ENCODE measurements at places on chromosomes 12 and 14.

DNA sequence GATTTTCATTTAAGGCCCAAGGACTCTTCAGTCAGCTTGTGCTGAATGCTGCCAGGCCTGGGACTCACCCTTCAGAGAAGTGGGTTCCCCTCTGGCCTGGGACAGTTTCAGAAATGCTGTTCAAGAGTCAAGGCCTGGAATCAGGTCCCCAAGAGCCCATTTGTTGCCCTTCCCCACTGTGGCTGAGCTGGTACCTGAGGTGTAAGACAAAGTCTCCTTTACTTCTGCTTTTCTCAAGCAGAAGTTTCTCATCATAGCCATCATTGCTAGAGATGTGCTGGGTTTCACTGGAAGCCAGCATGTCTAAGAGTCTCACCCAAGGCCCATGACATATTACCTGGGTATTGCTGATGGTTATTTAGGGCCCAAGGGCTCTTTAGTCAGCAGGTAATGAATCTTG lies 8.9 kb downstream of the FANCM start:
- ATAC-seq: no peak

- no peak for ATAC-seq
These were observed 102.8 kb upstream of the BCAT1 start for GRCh38 chr12:25051656-25052195.

- no peak for ATAC-seq
These were observed 73.6 kb downstream of the SRGAP1 start for GRCh38 chr12:63917864-63918799.

- ATAC-seq: no peak
These were observed 4.0 kb upstream of the HOTAIR start for GRCh38 chr12:53978477-53979356.

- ATAC-seq: no peak
These were observed 114.7 kb downstream of the NTF3 start for GRCh38 chr12:5546616-5547015.

DNA sequence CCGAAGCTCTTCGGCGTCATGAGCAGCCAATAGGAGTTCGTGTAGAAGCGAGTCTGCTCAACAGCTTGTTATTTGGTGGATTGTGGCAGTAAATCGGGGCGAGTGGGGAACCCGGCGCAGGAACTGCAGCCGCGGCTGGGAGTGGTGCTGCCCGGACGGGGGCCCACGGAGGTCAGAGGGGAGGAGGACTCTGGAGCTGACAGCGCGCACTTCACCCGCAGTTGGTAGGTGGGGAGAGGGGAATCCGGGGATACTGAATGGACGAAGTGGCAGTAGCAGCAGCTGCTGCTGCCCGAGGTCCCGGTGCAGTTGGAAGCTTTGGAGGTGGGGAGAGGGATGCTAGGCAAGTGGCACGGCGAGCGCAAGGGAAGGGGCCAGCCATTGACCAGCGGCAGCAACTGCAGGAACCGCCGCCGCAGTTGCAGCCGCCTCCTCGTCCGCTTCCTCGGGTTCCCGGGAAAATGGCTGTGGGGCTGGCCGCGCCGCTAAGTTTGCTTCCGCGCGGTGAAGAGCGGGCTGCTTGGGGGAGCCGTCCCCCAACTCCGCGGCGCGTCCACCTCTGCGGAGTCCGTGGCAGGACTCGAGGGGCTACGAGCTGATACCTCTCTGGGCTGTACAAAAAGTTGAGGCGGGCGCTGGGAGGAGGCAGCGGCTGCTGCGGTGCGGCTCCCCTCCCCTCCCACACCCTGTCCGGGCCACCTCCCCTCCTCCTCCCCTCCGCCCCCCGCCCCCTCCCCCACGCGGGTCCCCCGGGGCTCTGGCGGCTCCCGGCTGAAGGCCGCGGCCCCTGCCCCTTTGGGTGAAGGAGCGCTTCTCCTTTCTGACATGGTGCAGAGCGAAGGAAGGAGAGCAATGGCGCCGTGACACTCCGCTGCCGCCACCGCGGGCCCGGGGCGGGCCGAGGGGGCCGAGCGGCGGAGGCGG lies at the start of gene ARID4A:
TSS of gene ARID4A (plus strand) at position 79 of the 924 bp plus-strand sequence. CDS start 1,300 bp downstream, outside the sequence.
- ATAC-seq: peak; percentile 35

DNA sequence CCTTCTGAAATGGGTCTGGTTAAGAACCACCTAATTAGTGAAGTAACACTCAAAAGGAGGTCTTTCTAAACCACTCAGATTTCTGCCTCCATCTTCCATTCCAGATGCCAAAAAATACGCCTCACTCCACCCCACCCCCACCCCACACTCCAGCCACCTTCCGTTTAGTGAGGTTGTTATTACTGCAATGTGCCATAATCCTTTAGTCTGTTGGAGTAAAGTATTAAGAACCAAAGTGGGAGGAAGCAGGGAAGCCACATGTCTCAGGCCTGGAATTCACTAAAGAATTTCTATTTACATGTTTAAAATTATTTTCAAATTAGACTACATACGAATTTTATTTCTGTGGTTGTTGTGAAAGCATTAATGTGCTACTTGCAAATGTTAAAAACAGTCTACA lies 7.4 kb downstream of the KIF21A start:
- ATAC-seq: no peak

GRCh38 chr14:24122416-24122815 lies 7.7 kb upstream of the NRL start:
- no peak for ATAC-seq

DNA sequence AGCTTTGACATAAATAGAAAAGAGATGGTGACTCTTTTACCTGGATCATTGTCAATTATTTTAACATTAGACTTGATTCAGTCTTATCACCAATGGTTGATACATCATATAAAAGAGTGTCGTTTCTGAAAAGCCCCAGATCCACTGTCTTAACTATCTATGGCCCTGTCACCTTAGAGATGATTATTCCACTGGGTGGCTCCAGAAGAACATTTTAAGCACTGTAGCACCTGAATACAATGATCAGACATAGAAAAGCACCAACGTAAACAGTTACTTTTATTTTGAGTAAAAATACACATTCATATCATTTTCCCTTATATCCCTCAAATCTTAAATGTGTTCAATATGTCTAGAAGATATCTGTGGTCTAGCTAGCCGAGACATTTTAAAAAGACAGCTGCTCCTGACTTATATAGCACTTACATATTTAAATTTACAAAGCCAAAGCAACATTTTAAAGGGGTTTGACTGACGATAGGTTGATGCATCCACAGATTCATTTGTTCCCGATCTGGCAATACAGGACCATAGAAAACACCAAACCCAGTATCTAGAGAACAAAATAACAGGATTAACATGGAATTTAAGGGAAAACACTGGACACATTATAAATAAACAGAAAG lies 32.9 kb downstream of the TSPAN8 start:
- no peak for ATAC-seq

DNA sequence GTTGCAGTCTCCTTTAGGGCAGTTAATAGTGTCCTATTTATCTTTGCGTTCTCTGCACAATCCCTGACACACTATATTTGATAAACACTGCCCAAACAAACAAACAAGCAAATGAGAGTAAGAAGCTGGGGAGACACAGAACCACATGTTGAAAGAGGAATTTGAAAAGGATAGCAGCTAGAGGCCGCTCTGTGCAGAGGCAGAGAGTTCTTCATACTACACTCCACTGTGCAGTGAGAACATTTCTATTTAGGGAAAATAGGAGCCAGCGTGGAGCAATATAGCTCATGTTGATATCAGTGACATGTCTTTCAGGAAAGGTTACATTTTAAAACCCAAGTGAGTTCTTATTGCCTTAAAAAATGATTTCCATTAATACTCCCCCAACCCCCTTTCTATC lies 140.3 kb upstream of the SEL1L start:
- no peak for ATAC-seq

DNA sequence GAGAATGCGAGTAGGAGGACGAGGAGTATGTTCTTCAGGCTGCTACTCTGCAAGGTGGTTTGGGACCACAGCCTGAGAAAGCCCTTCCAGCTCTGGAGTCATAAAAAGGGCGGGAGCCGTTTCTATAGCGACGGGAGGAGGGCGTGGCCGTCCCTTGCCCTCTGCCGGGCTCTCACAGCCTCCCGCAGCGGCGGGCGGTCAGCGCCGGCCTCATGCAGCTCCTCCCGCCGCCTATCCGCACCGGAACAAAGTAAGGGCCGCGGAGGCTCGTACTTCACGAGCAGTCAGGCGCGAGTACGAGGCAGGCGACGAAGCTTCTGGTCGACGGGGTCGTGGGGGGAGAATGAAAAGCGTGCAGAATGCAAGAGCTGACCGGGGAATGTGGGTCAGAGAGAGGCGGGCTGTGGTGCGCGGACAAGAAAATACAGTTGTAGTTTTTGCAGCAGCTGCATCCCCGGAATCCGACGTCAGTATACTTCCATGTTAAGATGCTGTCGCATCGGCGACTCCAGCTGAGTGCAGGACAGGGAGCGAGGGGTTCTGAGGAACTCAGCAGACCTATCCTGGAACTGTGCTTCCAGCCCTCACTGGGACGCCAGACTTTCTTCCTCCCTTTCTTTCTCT lies at the start of gene DYRK4:
TSS of gene DYRK4 (plus strand) at position 175 of the 624 bp plus-strand sequence. CDS start at position 213, 38 bp downstream.
- peak; percentile 90 for ATAC-seq

DNA sequence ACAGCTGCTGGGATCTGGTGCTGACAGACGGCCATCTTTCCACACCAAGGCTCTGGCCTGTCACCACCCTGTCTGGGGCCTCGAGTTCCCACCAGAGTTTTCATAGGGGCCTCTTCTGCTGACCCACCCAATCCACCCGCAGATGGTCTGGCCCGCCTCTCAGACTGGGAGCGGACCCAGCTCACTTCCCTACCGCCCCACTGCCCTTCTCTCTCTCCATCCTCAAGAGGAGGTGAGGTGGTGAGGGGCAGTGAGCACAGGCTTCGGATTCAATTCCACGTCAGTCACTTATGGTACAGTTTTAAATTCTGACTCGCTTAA lies 12.3 kb upstream of the RPS6KL1 start:
- no peak for ATAC-seq

GRCh38 chr12:116121453-116121871 lies 156.0 kb downstream of the MED13L start:
- peak; percentile 84 for ATAC-seq

DNA sequence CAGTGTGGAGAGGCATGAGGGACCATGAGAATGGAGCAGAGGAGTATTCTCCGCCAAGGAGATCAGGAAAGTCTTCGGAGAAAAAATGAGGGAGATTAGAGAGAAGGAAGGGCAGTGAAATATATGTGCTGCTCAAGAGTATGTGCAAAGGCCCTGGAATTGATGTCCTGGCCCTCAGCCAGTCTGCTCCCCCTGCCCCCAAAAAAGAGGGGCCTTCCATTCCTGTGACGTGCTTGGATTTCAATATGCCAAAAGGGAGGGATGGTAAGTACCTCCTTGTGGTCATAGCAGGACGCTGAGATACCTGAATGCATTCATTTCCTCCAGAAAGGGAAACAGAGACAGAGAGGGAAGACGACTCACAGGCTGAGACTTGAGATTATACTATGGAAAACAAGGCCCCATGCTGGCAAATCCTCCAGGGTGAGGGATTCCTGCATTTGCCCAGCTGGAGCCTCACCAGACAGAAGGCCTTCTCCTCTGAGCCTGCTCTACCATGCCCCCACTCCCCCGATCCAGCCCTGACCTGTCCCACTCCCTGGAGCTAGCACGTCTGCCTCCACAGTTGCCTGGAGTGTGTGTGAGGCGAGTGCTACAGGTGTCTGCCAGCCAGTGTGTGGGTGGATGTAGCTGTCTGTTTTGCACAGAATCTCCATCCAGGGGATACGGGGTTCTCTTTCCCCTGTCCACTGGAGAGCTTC lies 3.9 kb upstream of the RARG start:
- no peak for ATAC-seq

All from SK-N-SH treated with all-trans-retinoic acid at 6 μM for 48 hours (cell line).